ENCODE measurements at places on chromosomes 2 and 18. TPM values are rescaled to one million over a fixed set of nuclear protein-coding genes. Genes with fewer than 3 reads are reported as not detected.

GRCh38 chr2:46151577-46151976 lies 145.6 kb upstream of the EPAS1 start:
- no peak for DNase-seq

- no peak for DNase-seq
These were observed 5.5 kb downstream of the ASAP2 start for GRCh38 chr2:9212010-9212635.

DNA sequence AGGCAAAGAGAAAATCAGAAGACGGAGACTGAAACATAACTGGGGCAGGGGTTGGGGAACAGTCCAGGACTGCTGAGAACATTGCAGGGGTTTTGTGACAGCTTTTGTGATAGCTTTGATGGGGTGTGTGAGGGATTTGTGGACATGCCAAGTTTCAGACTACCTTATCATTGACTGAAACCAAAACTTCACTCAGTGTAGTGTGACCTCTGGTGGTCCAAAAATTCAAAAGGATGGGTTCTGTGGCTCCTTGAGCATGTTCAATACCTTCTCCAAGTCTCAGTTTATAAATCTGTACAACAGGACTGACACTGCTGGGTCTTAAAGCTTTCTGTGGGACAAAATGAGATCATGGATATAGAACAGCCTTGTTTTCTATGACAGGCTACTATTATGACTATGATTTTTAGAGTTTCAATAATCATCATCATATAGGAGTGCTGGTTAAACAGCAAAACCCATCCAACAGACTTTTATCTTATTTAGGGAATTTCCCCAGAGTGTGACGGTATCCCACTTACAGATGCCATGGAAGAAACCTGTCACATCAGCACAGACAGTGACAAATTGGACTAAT lies 259.2 kb upstream of the SLC14A2 start:
- DNase-seq: no peak

DNA sequence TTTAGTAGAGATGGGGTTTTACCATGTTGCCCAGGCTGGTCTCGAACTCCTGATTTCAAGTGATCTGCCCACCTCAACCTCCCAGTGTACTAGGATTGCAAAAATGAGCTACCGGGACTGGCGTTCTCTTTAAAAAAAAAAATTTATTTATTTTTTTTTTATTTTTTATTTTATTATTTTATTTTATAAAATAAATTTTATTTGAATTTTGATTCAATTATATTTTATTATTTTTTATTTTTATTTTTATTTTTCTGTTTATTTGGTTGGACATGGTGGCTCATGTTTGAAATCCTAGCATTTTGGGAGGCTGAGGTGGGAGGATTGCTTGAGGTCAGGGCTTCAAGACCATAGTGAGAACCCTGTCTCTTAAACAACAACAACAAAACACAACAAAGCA lies 32.5 kb downstream of the EEF1B2 start:
- no peak for DNase-seq

- DNase-seq: no peak
These were observed 70.3 kb downstream of the KCNF1 start for GRCh38 chr2:10981941-10982431.

Gene HOXD13
- 0.24 TPM for polyA plus RNA-seq

Gene TMEM178A
- polyA plus RNA-seq: 106 TPM

Gene ELOA2
- not detected for polyA plus RNA-seq

Data from left renal pelvis (tissue), 4 donors.